ENCODE measurements at places on chromosomes 3 and 15. TPM values are rescaled to one million over a fixed set of nuclear protein-coding genes. Genes with fewer than 3 reads are reported as not detected.

GRCh38 chr15:52559575-52559974 lies 9.3 kb downstream of the ARPP19 start:
- DNase-seq: no peak
- H3K4me1 ChIP-seq: peaks cover 62% of the 10 kb centered on the region
- H3K27ac ChIP-seq: no peak overlapping the region
- no peaks in the 10 kb centered on the region for H3K36me3 ChIP-seq
- H3K27me3 ChIP-seq: no peaks in the 10 kb centered on the region

DNA sequence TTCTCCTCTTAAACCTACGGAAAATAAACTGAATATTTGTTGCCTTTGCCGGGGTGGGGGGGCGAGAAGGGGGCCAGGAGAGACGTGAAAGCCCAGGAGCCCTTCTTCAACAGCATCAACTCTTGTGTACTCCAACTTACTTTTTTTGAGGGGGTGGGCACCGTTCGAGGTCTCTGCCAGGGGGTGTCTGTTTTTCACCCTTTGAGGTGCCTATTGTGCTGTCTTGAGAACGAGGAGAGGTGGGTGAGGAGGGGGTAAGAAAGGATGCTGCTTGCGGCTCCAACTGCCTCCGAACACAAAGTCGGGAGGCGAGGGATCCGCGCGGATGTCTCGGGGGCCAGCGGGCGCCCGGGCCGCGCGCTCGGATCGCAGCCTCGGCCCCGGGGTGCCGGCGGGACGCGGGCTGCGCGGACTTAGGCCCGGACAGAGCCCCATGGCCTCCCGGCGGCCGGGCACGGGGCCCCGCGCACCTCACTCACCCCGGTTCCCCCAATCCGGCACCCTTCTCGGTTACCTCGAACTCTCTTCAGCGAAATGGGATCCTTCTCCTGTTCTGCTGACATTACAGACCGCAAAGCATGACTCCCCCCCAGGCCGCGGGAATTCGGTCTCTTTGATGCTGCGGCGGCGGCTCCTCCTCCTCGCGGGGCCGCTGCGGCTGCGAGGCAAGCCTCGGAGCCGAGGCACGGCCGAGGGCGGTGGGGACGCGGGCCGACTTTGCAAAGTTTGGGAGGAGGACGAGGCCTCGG lies 650 bp downstream of the PYGO1 start:
- H3K4me3 ChIP-seq: peak overlapping the region; percentile 66
- H3K36me3 ChIP-seq: no peaks in the 10 kb centered on the region
- H3K27ac ChIP-seq: peak overlapping the region; percentile 93
- H3K4me1 ChIP-seq: peaks cover 11% of the 10 kb centered on the region
- H3K27me3 ChIP-seq: no peaks in the 10 kb centered on the region

CMTM8 gene
- total RNA-seq: 4.7 TPM

CELF6 gene
- total RNA-seq: 7.1 TPM
